ENCODE measurements at places on chromosomes 5 and 9. TPM values are rescaled to one million over a fixed set of nuclear protein-coding genes. Genes with fewer than 3 reads are reported as not detected.

The LCN12 gene
- 1.1 TPM for total RNA-seq

The FUBP3 gene
- total RNA-seq: 29.8 TPM

The CD72 gene
- 2.9 TPM for total RNA-seq

The TRIM7 gene
- total RNA-seq: 1.8 TPM

The PTPA gene
- 83.0 TPM for total RNA-seq

The MLLT3 gene
- 51.4 TPM for total RNA-seq

The DBH gene
- not detected for total RNA-seq

The CCDC192 gene
- total RNA-seq: not detected

The C5orf58 gene
- not detected for total RNA-seq

The KIF27 gene
- 2.7 TPM for total RNA-seq

The LHX3 gene
- total RNA-seq: not detected

The FIBCD1 gene
- not detected for total RNA-seq

The ADAMTS16 gene
- total RNA-seq: not detected

Data from activated naive CD4-positive, alpha-beta T cell treated with anti-CD3 and anti-CD28 coated beads for 36 hours (primary cell).